ENCODE measurements at places on chromosomes 1 and 21.

GRCh38 chr1:18646786-18647410, 16.3 kb downstream of the PAX7 start:
- no peaks in the 10 kb centered on the region for H3K27me3 ChIP-seq
- H3K27ac ChIP-seq, result no peak overlapping the region
- H3K4me1 ChIP-seq, result peaks cover 5% of the 10 kb centered on the region
- H3K36me3 ChIP-seq, result no peaks in the 10 kb centered on the region
- no peak overlapping the region for H3K4me3 ChIP-seq

DNA sequence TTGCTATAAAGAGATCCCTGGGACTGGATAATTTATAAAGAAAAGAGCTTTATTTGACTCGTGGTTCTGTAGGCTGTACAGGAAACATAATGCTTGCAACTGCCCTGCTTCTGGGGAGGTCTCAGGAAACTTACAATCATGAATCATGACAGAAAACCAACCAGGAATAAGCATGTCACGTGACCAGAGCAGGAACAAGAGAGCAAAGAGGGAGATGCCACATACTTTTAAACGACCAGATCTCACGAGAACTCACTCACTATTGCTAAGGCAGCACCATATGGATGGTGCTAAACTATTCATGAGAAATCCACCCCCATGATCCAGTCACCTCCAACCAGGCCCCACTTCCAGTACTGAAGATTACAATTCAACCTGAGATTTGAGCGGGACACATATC, 49.8 kb upstream of the RCC1 start:
- H3K27ac ChIP-seq, result no peak overlapping the region
- peaks cover 14% of the 10 kb centered on the region for H3K36me3 ChIP-seq
- no peak overlapping the region for H3K4me3 ChIP-seq
- peaks cover 8% of the 10 kb centered on the region for H3K4me1 ChIP-seq
- no peak for DNase-seq

GRCh38 chr1:247539215-247539614, 3.0 kb upstream of the OR2C3 start:
- H3K4me1 ChIP-seq, result no peaks in the 10 kb centered on the region
- no peak overlapping the region for H3K27ac ChIP-seq
- H3K27me3 ChIP-seq, result no peaks in the 10 kb centered on the region

- H3K4me3 ChIP-seq, result no peak overlapping the region
- no peaks in the 10 kb centered on the region for H3K36me3 ChIP-seq
- no peak overlapping the region for H3K27ac ChIP-seq
- H3K27me3 ChIP-seq, result no peaks in the 10 kb centered on the region
- H3K4me1 ChIP-seq, result peaks cover 6% of the 10 kb centered on the region
- no peak for DNase-seq
Observed at GRCh38 chr1:94253456-94254017, 16.2 kb upstream of the ARHGAP29 start.

DNA sequence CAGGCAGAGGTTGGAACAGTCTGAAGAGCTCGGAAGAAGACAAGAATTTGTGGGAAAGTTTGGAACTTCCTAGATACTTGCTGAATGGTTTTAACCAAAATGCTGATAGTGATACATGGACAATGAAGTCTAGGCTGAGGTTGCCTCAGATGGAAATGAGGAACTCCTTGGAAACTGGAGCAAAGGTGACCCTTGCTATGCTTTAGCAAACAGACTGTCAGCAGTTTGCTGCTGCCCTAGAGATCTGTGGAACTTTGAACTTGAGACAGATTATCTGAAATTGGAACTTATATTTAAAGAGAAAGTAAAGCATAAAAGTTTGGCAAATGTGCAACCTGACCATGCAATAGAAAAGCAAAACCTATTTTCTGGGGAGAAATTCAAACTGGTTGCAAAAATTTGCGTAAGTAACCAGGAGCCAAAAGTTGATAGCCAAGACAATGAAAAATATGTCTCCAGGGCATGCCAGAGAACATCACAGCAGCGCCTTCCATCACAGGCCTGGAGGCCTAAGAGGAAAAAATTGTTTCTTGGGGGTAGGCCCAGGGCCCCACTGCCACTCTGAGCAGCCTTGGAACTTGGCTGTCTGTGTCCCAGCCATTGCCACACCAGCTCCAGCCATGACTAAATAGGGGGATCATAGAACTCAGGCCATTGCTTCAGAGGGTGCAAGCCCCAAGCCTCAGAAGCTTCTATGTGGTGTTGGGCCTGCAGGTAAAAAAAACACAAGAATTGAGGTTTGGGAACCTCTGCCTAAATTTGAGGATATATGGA, 675.3 kb downstream of the LTN1 start:
- H3K27me3 ChIP-seq, result no peaks in the 10 kb centered on the region
- H3K27ac ChIP-seq, result no peak overlapping the region
- DNase-seq, result no peak
- no peak overlapping the region for H3K4me3 ChIP-seq

DNA sequence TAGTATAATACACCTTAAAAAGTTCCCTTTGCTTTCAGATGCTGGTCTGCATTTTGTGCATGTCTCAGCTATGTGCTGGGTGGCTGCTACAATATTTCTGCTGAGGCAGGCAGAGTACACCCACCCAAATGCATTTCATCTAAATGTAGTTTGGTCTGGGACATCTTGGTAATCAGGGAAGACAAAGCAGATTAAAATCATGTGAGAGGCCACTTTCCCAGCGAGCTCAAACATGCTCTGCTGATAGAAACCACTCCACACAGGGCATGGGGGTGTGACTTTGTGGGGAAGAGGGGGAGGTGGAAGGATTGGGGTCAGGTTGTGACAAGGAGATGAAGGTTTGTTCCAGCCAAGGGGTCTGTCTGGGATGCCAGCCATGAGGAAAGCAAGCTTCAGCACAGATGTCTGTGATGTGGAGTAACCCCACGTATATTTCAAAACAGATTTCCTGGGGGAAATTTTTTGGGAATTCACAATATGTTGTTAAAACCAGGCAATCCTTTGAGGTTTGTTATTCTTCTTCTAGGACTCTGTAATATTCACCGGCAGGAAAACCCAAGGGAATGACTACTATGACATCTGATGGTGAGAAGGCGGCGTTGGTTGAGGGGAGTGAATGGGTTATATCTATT, 255.1 kb upstream of the FGGY start:
- H3K27ac ChIP-seq, result no peak overlapping the region
- no peak overlapping the region for H3K4me3 ChIP-seq
- H3K36me3 ChIP-seq, result no peaks in the 10 kb centered on the region
- H3K27me3 ChIP-seq, result no peaks in the 10 kb centered on the region

GRCh38 chr1:168583571-168583970, 7.2 kb downstream of the XCL1 start:
- no peaks in the 10 kb centered on the region for H3K27me3 ChIP-seq
- no peaks in the 10 kb centered on the region for H3K36me3 ChIP-seq
- no peaks in the 10 kb centered on the region for H3K4me1 ChIP-seq
- DNase-seq, result no peak
- no peak overlapping the region for H3K4me3 ChIP-seq
